ENCODE measurements at places on chromosomes 13 and 19.

GRCh38 chr19:15161028-15161984, 39.5 kb downstream of the NOTCH3 start:
- H3K27me3 ChIP-seq, result no peaks in the 10 kb centered on the region
- no peak overlapping the region for H3K4me3 ChIP-seq
- H3K27ac ChIP-seq, result no peak overlapping the region
- no peaks in the 10 kb centered on the region for H3K4me1 ChIP-seq
- no peak for DNase-seq

DNA sequence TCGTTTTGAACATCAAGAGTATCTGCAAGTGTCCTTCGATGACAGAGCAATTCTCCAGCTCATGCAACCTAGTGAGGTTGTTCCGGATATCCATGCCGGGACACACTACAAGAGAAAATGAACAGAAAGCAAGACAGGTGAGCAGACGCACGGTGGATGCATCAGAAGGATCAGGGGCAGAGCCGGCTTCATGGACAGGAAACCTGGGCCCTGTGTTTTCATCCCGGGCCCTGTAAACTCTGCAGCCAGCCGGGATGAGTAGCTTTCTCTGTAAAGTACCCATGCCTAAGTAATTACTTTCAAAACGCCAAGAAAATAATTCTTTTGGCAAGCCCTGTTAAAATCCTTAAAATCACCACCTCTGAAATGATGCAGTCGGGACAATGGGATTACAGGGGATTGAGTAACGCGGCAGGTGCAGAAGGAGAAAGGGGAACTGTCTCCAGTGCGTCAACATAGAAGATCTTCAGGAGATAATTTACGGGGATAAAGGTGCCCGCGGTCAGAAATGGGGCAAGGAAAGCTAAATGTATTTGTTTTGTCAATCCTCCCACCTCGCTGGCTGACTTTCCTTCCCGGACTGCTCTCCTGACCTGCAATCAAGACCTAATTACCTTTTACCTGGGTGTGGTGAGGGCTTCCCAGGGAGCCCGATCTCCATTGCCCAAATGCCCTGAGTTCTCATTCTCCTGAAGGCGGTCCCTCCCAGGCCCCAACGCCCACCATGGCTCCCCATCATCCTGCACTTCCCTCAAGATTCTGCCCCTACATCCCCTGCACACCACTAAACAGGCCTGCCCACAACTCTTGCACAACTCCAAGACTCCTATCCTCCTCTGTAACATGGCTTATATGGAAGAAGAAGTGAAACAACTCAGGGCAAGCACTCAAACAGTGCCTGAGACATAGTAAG, 26.2 kb downstream of the INSR start:
- H3K4me1 ChIP-seq, result peaks cover 7% of the 10 kb centered on the region
- H3K27ac ChIP-seq, result no peak overlapping the region
- H3K36me3 ChIP-seq, result no peaks in the 10 kb centered on the region
- peak; percentile 63 for DNase-seq

DNA sequence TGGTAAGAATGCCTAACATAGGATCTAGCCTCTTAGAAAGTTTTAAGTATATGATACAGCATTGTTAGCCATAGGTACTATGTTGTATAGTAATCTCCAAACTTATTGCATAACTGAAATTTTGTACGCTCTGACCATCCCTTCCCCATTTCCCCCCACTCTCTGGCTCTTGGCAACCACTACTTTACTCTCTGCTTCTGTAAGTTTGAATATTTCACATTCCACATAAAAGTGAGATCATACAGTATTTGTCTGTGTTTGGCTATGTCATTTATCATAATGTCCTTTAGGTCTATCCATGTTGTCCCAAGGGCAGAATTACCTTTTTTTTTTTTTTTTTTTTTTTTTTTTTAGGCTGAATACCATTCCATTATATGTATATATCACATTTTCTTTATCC, 396.9 kb downstream of the DLEU7 start:
- H3K4me1 ChIP-seq, result no peaks in the 10 kb centered on the region
- no peak overlapping the region for H3K27ac ChIP-seq
- H3K4me3 ChIP-seq, result no peak overlapping the region
- no peaks in the 10 kb centered on the region for H3K27me3 ChIP-seq
- no peak for DNase-seq

GRCh38 chr19:48926909-48927308, 6.6 kb upstream of the DHDH start:
- no peak overlapping the region for H3K4me3 ChIP-seq
- 0 out of 2 replicates have a peak overlapping the region, but pooled peaks have one; percentile 29 for H3K27ac ChIP-seq
- no peaks in the 10 kb centered on the region for H3K36me3 ChIP-seq
- no peaks in the 10 kb centered on the region for H3K27me3 ChIP-seq

DNA sequence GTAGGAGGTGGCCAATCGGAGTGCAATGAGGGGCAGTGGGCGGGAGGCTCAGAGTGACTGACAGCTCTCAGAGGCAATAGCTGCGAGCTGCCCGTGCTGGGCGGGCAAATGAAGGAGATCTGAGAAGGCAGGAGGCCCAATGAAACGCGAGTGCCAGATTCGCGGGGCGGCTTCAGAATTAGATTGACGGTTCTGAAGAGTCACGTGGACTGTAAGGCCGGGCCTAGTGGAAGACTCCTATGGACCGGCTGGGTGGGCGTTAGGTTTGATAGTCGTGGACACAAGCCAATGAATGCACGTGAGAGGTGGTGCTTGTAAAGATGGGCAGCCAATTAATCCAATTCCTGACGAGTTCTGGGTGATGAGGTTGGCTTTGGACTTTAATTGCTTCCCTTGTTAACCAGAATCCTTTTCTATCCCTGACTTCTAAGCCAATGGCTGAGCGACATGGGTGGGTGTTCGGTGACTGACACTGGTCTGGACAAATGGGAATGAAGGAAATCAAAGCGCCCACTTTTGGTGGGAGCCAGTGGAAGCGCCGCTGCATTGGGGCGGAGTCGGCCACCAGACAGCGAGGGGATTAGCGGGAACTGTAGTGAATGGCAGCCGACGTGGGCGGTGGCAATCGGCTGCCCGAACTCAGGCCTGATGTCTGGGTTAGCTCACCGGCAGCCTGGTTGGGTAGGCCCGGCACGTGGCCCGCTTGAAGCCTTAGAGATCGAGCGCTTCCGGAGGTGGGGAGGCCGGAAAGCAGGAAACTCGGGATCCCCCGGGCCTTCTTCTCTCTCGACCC, 524 bp upstream of the KHSRP start:
- peak; percentile 97 for DNase-seq
- H3K36me3 ChIP-seq, result no peaks in the 10 kb centered on the region
- no peak overlapping the region for H3K4me3 ChIP-seq
- peaks cover 10% of the 10 kb centered on the region for H3K4me1 ChIP-seq
